ENCODE measurements at places on chromosomes 3 and 15. TPM values are rescaled to one million over a fixed set of nuclear protein-coding genes. Genes with fewer than 3 reads are reported as not detected.

DNA sequence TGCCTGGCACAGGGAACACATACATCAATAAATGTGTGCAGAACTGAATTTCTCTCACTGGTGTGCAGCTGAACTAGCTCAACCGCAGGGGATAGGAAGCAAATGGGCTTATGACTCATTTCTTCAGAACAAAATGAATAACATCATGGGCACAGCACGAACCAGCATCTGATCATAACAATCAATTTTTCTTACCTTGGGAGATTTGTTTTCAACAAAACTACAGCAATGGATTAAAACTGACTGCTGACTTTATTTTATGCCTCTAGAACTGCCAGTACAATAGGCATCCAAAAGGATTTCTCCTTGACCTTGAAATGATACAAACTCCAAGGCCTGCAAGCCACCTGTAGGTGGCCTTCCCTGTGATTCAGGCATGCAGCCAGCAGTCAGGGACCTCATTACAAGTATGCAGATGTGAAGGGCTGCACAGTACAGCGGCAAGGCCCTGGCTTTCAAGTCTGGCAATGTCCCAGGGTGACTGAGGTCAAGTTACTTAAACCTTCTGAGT, 26.1 kb downstream of the TAMM41 start:
- no peak for DNase-seq

DNA sequence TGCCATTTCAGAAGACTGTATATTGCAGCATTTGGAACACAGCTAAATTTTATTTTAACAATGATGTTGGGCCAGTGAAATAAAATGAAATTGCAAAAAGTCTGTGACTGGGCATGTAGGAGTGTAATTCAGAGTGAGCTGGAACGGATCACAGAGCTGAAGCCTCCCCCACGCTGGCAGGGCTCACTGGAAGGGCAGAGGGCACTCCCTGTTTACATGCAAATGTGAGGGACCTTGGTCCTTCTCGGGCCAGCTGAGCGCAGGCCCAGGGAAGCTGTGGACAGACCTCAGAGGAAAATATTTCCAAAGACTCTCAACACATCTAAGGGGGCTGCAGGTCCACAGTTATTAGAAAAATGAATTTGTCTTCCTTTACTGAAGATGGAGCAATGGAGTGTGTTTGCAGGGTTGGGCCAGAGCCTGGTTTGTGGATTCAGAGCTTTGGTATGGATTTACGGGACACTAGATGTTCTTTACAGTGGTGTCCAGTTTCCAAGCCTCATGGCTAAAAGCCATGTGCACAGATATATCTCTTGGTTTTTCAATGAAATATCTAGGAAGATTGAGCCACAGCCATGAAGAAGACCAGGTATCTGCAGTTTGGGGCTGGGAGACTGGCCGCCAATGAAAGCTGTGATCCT, 32.0 kb downstream of the TRPM1 start:
- no peak for DNase-seq

DNA sequence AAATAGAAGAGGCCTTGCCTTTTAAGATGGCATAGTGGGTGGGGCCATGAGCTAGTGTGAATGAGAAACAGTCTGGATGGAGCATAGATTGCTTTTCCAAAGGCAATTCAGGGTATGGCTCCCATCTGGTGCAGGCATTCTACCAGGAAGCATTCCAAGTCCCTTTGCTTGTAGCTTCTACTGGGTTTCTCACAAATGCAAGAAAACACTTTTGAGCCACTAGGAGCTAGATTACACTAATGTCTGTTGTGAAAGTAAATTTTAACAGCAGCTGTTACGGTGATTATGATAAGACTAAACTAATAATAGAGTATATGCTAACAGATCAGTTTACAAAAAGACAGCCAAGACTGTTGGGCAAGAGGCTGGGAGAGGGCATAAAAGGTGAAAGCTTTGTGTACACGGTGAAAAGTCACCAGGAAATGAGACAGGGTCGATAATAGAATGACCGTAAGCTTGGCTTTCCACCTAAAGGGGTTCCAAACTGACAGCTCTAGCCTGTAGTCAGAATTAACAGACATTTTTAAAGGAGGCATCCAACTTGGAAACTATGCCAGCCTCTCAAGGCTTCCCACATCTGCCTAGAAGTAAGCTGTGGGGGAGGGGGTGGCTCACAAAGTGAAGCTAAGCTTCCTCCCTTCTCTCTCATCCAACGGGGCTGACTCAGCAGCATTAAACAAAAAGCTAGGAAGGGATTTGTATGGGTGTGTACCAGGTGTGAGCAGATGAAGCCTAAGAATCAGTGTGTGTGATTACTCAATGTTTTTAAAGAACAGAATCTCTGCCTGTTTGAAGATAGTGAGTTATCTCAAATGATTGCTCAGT, 61.1 kb upstream of the GPD1L start:
- peak; percentile 62 for DNase-seq

GRCh38 chr15:63340353-63340752, 41.3 kb downstream of the CA12 start:
- DNase-seq = no peak

- no peak for DNase-seq
Measured at GRCh38 chr3:23494967-23495366, 291.8 kb downstream of the UBE2E2 start.

- DNase-seq = no peak
Measured at GRCh38 chr3:136122006-136122405, 74.1 kb downstream of the MSL2 start.

- no peak for DNase-seq
Measured at GRCh38 chr15:28861031-28861534, 12.6 kb upstream of the GOLGA6L7 start.

DPPA2 gene
- not detected for total RNA-seq

ELL3 gene
- 39.5 TPM for total RNA-seq

TRAT1 gene
- total RNA-seq = 3.7 TPM

SEMA3G gene
- total RNA-seq = 163 TPM

EFHB gene
- not detected for total RNA-seq
